ENCODE measurements at places on chromosomes 2 and 18. TPM values are rescaled to one million over a fixed set of nuclear protein-coding genes. Genes with fewer than 3 reads are reported as not detected.

GRCh38 chr2:239937866-239938640 is 87.1 kb downstream of the NDUFA10 start:
- peak; percentile 77 for DNase-seq

- no peak for DNase-seq
Measured at GRCh38 chr18:65975536-65975935, 224.7 kb downstream of the CDH7 start.

DNA sequence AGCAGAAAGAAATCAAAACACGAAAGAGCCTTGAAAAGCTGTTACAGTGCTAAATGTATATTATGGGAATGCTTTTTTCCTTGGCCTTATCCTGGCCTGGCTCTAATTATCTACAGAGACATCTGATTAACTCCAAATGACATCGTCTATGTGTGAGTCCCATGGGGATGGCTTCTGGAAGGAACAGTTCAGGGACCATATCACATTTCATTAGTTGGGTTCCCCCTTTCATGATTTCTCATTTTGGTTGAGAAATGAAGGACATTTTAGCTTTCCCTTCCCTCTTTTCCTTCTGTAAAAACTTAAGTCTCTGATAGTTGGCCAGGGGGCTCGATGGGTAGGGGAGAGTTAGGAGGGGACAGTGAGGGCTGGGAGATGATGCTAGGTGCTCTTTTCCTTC is 116.7 kb downstream of the PRKCE start:
- DNase-seq = no peak

GRCh38 chr2:230268606-230269243 is 43.2 kb downstream of the SP140 start:
- no peak for DNase-seq

DNA sequence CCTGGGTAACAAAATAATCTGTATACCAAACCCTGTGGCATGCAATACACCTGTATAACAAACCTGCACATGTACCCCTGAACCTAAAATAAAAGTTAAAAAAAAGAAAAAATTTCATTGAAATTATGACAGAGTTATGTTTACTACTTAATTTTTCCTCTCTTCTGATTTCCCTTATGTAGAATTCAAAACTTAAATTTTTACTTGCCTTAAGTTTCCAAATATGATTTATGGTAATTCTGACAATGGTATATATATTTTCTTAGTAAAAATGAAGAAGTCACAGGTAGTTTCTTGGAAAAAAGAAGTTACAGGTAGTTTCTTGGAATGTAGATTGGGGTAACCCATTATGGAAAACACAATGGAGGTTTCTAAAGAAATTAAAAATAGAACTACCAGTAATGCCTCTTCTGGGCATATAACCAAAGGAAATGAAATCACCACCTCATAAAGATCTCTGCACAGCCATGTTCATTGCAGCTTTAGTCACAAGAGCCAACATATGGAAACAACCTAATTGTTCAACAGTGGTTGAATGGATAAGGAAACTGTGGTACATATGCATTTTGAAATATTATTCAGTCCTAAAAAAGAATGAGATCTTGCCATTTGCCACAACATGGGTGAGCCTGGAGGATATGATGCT is 164.9 kb downstream of the BABAM2 start:
- no peak for DNase-seq

Gene CDK5R2
- 0.22 TPM for polyA plus RNA-seq

DNA sequence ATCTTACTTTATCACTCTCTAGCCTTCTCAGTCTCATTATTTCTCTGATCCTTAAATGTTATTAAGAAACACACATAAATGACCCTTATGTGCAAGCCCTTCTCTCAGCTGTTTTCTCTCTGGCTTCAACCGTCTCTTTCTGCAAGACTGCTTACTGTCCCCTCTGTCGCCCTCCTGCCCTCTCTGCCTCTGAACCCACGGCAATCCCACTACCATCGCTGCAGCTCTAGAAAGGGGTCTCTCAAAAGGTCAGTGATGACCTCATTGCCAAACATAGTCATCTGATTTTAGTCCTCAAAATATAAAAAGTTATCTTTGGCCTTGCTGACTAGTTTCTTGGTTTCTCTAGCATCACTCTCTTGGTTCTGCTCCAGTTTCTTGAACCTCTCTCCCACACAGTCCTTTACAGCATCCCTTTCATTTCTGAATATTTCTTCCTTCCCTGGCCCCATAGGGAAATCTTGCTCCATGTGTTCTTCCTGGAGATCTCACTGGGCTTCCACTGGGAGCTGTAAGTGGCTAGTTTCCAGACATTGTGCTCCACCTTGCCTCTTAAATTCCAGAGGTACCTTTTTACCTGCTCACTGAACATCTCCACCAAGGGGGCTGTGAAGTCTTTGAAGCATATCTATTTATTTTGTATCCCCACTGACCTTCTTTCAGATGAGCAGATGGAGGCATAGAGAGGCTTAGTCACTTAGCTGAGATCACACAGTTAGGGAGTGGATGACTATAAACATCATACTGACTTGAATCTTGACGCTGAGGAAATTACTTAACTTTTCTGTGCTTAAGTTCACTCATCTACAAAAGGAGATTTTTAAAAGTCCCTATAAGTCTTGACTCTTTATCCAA is 96.2 kb downstream of the PDE1A start:
- DNase-seq = no peak

GRCh38 chr2:236627193-236627592 is 57.6 kb downstream of the ACKR3 start:
- no peak for DNase-seq

DNA sequence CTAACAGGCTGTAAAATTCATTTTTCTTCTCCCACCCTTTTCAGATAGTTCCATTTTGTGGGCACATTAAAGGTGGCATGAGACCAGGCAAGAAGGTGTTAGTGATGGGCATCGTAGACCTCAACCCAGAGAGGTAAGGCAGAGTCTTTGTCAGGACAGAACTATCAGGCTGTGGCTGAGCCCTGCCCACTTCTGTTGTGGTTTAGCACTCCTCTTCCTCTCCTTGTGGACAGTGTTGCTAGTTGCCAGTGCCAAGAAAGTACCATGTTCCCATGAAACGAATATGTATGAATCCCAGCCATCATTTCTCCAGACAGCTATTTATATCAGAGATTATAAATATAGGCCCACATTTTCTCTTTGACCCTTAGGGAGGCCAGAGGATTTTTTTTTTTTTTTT is 1.6 kb downstream of the LGALSL start:
- no peak for DNase-seq

- DNase-seq = no peak
Measured at GRCh38 chr2:68632021-68632420, 11.4 kb upstream of the PROKR1 start.

GRCh38 chr18:74869904-74870863 is 272.5 kb downstream of the ZNF407 start:
- no peak for DNase-seq

- no peak for DNase-seq
Measured at GRCh38 chr18:29361843-29362242, 1184.9 kb upstream of the CDH2 start.

Gene CLEC4F
- 0.13 TPM for polyA plus RNA-seq

Gene ANKRD30B
- not detected for polyA plus RNA-seq

- DNase-seq = no peak
Measured at GRCh38 chr2:103823847-103824246, 1030.1 kb upstream of the POU3F3 start.

Gene NAT8
- 1.2 TPM for polyA plus RNA-seq

Gene CHRND
- not detected for polyA plus RNA-seq

DNA sequence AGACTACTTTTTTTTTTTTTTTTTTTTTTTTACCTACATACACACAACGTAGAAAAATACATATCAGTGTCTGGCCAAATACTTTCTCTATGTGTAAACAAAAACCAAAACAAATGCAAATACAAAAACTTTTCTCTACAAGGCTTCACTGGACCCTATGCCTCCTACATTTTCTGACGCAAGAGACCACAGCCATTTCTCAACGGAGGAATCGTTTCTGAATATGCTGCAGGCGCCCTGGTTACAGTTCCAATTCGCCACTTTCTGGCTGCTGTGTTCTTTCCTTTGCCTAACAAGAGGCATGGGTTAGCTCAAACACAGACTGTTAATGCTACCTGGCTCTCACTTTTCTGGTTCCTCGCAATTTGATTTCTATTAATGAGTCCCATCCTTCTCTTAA is 96.4 kb downstream of the EPB41L3 start:
- no peak for DNase-seq

Gene NDC80
- 27.3 TPM for polyA plus RNA-seq

Gene IL36A
- not detected for polyA plus RNA-seq

Gene CETN1
- polyA plus RNA-seq = not detected

Gene ABI2
- 77.6 TPM for polyA plus RNA-seq

DNA sequence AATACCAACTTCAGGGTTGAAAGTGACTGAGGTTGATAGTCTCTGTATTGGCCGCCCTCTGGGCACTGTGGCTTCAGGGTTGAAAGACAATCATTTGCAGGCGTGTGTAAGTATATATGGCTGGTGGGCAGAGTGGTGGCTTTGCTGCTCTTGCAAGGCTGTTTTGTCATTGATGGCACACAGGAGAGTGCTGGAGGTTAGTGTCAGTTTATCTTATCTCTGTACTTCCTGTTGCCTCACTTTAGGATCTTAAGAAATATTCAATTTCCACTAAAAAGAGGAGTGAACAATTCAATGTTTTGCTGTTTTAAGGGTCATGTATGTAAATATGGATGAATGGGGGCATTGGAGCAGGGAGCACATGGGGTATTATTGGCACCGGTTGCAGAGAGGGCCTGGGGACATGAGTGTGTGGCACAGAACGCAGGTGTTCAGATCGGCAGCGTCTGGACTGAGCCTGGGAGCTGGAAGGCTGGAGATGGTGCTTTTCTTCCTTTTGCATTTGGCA is 51.5 kb downstream of the NCK2 start:
- no peak for DNase-seq

Gene SP140
- 1.00 TPM for polyA plus RNA-seq

DNA sequence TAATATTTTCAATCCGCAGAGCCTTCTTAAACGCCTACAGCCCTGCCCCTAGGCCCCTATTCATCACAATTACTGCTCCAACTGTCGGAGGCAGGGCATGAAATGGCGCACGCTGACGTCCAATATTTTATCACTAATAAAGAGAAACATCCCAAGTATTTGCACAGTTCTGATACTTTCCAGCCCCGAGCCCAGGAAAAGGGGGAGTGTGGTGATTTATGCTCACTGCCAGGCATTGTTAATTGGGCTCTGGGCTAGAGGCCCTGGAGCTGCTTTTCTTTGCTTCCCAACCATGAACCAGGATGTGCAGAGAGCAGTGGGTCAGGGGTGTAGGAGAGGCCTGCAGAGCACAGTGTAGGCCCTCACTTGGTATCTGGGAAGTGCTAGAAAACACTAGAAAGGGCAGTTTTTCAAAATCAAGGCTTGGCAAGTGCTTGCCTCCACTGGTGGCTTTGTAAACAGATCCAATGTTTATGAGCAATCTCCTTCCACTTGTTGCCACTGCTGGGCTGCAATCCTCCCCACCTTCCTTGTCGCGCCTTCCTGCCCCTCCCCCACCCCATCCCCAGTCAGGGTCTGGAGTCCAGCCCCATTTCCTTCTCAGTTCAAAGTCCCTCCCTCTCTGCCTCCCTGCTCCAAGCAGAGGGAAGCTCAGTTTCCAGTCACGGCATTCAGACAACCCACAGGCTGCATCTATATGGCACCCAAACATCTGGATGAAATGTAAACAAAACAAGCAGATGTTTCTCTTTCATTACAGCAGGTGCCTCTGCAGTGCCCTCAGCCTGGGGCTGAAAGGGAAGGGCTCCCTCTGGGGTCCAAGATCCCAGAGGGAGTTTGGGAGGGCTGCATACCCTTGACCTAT is 83.9 kb upstream of the PKDCC start:
- DNase-seq = peak; percentile 57

DNA sequence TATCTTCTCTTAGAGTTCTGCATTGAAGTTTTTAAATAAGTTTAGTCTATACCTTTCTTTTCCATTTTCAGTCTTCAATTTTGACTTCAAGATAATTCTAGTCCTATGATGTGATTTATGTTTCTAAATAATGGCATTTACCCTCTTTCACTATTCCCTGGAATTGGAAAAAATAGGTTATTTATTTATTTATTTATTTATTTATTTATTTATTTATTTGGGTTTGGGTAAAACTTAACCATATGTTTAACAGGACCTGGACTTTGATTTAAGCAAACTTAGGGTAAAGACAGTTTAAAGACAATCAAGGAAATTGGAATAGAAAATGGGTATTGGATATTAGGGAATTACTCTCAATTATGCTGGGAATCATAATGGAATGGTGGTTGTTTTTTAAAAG is 182.1 kb downstream of the RPIA start:
- no peak for DNase-seq

Gene MBP
- polyA plus RNA-seq = 9.4 TPM

DNA sequence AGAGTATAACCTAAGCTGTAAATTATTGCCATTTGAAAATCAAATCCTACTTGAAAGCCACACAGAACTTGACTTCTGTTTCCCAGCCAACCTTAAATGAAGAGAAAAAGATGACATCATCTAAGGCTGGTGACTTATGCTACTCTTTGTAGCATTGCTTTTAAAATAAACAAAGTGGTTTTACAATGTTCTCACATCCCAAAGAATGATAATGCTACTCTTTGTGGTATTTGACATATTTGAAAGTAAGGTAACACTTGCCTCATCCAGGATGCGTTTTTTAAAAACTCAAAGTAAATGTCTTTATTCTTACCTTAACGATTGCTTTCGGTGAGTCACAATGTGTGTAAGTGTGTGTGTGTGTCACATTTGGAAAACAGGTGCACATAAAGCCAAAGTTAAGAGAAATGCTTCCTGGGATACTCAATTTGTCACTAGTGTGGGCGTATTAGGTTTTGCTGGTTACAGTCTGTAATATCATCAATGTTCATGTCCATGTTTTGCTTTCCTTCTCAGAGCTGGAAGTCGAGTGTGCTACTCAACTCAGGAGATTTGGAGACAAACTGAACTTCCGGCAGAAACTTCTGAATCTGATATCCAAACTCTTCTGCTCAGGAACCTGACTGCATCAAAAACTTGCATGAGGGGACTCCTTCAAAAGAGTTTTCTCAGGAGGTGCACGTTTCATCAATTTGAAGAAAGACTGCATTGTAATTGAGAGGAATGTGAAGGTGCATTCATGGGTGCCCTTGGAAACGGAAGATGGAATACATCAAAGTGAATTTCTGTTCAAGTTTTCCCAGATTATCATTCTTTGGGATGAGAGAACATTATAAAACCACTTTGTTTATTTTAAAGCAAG is 2.6 kb downstream of the PMAIP1 start:
- DNase-seq = no peak

DNA sequence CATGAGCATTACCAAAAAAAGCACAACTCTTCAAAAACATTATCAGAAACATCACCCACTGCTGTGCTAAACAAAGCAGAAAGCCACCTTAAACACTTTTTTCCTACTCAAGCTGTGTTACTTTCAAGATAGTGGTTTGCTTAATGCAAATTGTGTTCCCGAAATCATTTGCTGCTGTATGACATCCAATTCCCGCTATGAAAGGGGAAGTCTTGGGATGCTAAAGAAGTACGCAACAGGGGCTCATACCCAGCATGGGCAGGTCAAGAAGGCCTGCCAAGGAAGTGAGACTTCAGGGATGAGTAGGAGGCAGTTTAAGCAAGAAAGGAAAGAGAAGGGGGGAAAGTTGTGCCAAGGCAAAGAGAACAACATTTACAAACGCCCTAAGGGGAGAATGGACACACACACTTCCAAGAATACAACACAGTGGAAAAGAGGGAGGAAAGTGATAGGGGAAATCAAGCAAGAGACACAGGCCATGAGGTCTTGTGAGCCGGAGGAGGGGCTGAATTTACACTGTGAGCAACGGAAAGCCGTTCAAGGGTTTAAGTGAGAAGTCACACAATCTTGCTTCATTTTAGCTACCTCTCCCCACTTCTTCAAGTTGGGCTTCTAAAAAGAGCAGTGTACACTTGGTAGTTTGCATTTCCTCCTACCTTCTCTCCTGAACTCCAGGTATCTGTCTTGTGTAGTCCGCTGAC is 4.0 kb downstream of the PTPN2 start:
- DNase-seq = no peak
